NCI-H226 (cell line): ENCODE measurements at places on chromosomes 3 and 15.

GRCh38 chr3:1533763-1534162 lies 440.9 kb downstream of the CNTN6 start:
- no peak for DNase-seq

DNA sequence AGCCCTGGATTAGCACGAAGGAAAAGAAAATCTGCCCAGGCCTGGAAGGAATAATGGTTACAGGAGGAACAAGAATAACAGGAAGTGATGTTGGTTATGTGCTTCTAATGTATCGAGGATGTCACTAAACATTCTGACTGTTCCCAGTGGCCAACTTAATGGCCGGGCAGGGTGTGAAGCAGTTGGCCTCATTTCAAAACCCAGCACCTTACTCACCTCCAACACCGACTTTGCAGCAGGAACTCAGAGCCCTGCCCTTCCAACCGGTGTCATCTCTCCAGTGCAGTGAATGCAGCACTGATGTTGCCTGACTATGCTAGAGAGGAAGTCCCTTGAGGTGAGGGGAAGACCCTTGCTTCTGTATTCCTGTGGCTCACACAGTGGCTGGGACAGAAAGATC lies 162.4 kb upstream of the LRTM1 start:
- no peak for DNase-seq

DNA sequence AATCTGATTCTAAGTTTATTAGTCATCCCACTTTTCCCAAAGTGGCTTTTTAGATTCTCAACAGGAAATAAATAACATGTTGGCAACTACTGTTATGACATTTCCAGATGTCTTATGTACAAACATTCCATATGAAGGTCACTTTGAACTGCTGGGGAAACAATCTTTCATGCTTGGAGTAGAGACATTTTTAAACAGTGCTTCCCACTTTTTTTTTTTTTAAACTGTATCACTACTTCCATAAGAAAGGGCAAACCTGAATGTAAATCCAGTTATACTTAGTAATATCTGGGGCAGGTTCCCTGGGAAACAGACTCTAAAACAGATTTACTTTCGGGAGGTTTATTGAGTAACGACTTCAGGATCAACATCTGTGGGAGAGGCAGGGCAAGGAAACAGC lies 473.8 kb downstream of the TAFA4 start:
- DNase-seq: no peak

- DNase-seq: no peak
Observed at GRCh38 chr3:191399918-191400317, 61.0 kb upstream of the PYDC2 start.

GRCh38 chr3:61944726-61945125 lies 383.4 kb downstream of the PTPRG start:
- DNase-seq: no peak

DNA sequence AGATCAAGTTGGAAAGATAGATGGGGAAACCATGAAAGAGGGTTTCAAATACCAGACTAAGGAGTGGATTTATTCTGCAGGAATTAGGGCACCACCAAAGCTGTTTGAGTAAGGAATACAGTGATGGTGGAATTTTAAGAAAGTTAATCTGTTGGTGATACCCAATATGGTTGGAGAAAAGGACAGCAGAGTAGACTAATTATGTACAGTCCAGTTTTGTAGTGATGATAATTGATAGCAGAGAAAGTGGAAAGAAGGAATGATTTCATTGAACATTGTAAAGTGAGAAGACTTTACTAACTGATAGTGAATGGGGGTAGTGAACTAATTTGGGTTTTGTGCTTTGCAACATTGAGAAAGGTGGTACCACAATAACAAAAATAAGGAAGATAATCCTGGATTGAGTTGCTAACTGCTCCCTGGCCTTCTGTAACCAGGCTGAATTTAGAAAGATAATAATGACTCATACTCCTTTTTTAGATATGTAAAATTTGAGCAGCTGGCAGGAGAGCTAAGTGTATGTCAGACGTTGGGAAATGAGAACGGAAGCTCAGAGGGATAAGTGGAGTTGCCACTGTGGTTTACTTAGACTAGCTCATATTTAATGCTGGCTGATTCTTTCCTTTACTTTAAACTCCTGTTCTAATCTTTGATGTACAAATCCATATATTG lies 16.9 kb downstream of the TCAIM start:
- DNase-seq: peak; percentile 78

DNA sequence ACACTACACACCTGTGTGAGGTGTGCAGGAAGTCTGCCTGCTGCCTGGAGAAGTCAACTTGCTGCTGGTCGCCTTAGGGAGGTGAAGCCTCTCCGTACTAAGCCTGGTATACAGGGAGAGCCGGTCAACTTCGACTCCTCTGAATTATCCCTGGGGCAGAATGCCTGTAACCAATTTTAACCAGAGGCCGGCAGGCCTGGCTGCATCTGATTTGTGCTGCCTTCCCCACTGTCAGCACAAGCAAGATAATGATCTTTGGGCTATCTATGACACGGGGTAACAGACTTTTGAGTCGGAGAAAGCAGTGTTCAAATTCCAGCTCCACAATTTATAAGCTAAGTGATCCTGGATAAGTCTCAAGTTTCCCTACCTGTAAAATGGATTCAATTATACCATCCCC lies 42.3 kb downstream of the MAGEF1 start:
- no peak for DNase-seq

DNA sequence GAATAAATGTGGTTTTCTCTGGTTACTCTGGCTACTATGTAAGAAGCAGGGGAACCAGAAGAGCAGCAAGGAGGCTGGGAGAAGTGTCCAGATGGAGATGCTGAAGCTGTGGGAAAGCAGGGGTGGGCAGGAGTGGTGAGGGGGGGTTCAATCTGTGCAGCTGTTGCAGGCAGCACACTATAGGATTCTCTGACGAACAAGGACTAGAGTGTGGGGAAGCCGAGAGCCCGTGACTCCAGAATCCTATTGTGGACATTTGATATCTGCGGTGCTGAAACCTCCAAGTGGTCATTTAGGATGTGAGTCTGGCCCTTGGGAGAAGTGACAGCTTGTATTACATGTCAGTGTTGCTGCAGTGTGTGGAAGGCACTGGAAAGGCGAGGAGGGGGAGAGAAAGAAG lies 60.5 kb downstream of the GABRB3 start:
- DNase-seq: no peak

DNA sequence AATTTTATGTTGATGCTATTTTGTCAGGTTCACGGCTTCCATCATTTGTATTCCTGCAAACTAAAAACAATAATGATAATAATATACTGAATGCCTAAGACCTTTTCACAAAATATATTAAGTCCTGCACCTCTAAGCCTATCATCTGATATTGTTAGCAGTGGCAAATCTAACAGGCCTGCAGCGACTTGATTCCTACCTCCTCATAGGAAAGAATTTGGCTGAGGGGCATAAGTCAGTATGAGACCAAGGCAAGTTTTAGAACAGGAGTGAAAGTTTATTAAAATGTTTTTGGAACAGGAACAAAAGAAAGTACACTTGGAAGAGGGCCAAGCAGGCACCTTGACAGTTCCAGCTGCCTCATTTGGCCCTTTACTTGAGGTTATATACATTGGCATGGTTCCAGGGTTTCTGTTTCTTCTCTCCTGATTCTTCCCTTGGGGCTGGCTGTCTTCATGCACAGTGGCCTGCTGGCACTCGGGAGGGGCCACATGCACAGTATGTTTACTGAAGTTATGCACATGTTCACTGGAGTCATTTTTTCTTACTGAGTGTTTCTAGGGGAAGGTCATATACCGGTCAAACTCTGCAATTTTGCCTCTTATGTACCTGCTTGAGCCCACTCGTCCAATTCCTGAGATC lies 418.1 kb downstream of the EPHA6 start:
- no peak for DNase-seq

GRCh38 chr15:69576035-69576526 lies 123.5 kb downstream of the RPLP1 start:
- peak; percentile 49 for DNase-seq

DNA sequence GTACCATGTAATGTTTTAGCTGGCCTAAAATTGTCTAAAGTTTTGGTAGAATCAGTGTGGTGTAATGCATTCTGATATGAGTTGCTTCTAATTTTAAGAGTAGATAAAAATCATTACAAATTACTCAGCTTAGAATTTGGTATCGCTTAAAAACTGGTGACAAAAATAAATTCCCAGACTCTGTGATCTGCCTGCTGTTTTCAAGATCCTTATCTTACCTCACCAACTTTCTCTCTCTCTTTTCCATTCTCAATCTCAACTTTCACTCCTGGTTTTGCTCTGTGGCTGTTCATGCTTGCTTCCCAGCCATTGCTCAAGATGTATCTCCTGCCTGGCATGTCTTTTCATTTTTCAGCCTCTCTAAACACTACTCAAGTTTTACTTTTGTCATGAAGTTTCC lies 45.7 kb downstream of the TCF12 start:
- no peak for DNase-seq

DNA sequence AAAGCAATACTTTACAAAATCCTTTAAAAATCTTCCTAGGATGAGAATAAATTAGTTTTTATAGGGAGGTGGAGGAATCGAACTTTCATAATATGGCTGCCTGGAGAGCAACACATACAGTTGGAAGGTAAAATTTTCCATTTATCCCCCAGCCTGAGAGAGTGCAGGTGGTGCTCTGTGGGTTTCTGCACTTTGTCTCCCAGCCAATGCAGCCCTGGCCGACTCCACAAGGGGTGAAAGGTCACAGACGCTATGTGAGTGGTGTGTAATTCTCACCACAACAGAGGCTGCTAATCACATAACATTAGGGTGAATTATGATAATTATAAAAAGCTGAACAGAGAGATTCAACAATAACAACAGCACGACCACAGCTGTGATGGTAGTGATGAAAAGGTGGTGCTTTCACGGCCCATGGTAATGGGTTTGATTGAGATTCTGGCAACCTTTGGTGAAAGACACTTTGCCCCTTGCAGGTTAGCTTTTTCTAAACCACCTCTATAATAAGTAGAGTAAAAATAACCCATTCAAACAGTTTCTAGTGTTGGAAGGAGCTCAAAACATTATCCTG lies 30.1 kb upstream of the NANOGP8 start:
- no peak for DNase-seq

DNA sequence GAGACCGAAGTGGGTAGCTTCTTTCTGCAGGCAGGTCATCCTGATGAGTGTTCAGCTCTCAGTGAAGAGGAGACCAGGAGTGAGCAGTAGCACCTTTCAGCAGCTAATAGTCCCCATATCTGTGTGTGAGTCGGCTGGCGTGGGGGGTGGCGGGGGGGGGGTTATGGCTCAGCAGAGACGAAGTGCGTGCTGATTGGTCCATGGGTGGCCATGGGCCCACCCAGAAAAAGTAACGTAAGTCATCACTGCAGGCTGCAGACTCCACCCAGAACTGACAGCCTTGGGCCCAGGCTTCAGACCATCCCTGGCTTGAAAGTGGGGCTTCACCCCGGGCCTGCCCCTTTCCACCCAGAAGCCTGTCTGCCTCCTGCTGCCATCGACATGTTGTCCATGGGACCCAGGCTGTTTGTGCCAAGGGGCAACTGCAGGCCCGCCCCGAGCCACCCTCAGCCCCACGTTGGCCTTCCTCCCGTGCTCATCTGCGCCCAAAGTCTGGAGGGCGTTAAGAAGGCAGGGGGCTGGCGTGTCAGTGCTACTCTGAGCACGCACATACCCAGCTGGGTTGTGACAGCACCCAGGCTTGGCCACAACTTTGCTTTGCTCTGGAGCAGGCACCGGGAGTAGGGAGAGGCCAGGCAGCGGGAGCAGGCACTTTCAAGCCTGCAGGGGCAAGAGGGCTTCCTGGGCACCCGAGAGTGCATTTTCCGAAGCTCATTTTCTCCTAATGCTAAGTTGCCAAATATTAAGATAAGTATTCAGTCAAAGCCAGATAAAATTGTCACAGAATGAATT lies 511.7 kb upstream of the CDIN1 start:
- no peak for DNase-seq
